Esophagus muscularis mucosa (tissue), 4 donors: ENCODE measurements at places on chromosomes 2 and 18. TPM values are rescaled to one million over a fixed set of nuclear protein-coding genes. Genes with fewer than 3 reads are reported as not detected.

Gene IL36A
- not detected for total RNA-seq

Gene FBXO41
- total RNA-seq = 5.2 TPM

GRCh38 chr2:192010073-192010472 is 163.2 kb upstream of the CAVIN2 start:
- no peaks in the 10 kb centered on the region for H3K27me3 ChIP-seq
- H3K4me3 ChIP-seq = no peak overlapping the region
- no peak overlapping the region for H3K27ac ChIP-seq

DNA sequence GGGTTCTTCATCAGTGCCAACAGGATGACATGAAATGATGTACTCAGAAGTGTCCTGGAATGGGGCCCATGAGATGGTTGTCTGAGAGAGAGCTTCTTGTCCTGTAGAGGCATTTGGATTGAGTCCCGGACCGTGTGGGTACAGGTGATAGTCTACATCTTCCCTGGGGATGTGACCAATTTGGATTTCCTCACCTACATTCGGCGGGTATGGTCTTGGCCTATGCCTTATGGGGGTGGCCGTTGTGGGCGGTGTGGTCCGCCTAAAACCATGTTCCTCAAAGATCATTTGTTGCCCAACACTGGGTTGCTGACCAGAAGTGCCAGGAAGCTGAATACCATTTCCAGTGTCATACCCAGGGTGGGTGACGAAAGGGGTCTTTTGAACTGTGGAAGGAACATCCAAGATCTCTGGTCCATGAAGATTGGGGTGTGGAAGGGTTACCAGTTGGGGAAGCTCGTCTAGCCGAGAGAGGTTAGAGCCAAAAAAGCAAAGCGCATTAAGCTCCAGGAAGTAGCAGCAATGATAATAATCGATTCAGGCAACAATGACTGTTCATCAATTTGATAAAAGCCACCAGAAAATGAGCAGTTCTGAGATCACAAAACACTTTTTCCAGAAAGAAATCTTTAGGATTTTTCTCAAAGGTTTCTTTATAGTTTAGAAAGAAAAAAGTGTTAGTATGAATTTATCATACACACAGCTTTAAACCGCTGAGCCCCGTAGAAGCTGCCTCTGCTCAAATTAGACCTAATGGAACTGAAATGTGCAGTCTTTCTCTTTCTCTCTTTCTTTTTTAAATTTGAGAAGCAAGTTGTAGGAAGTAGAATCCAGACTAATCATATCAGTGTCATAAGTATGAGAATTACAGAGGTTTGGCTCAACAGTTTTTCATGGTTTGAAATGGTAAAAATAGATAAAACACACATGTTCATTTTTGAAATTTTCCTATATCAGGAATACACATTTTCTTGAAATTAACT is 60.3 kb downstream of the ATIC start:
- peak; percentile 74 for DNase-seq
- H3K27me3 ChIP-seq = no peaks in the 10 kb centered on the region
- peaks cover 83% of the 10 kb centered on the region for H3K36me3 ChIP-seq
- H3K4me3 ChIP-seq = no peak overlapping the region

DNA sequence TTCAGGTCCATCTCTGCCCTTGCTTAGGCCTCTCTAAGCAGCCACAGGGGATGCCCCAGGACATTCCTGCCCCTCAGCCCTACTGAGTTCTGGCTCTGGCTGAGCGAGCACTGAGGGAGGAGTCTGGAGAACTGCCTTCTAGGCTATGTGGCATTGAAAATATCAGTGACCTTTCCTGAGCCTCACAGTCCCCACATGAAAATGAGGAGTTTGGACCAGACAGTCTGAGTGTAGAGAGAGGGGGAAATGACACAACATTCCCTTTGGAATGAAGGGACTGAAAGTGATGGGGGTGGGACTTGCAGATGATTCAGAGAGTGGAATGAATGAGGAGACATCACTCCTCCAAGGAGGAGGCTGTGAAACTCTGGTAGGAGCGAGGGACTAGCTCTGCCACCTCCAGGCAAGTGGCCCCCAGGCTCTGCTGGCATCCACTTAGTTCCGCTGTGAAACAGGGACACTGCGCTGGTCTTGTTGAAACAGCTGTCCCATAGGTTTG is 8.0 kb downstream of the TNS1 start:
- H3K4me1 ChIP-seq = peaks cover 41% of the 10 kb centered on the region
- H3K27me3 ChIP-seq = no peaks in the 10 kb centered on the region
- H3K27ac ChIP-seq = peak overlapping the region; percentile 29
